ENCODE measurements at places on chromosomes 13 and 19.

DNA sequence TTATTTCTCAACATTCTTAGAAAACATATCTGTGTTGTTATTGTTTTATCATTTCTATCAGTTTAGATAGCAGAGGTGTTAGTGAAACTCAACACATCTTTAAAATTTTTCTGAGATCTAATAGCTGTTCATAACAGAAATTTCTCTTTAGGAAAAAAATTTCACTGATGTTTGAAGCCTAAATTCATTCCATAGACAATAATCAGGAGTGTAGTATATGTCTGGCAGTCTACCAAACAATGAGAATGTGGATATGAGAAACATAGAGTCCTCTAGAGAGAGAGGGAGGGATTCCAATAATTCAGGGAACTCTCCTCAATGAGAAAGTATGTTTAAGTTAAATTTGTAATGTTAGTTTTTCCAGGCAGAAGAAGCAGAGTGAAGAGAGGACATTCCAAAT lies 118.2 kb upstream of the EDNRB start:
- no peak for DNase-seq

DNA sequence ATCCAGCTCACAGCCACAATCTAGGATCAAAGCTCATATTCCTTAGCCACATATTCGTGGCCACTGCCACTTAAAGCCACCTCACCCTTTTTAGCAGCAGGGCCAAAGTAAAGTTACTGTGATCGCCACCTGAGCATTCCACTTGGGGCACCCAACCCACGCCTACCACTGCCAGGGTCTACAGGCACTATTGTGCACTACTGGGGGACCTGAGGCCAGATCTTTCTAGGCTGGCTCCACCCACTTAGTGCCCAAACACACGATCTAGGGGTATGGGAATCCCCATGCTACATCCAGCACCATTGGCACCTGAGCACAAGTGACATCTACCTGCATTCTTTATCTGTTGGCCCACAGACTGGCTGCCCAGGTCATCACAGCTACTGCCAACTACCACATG lies 517.9 kb upstream of the PRR20A start:
- DNase-seq: no peak

DNA sequence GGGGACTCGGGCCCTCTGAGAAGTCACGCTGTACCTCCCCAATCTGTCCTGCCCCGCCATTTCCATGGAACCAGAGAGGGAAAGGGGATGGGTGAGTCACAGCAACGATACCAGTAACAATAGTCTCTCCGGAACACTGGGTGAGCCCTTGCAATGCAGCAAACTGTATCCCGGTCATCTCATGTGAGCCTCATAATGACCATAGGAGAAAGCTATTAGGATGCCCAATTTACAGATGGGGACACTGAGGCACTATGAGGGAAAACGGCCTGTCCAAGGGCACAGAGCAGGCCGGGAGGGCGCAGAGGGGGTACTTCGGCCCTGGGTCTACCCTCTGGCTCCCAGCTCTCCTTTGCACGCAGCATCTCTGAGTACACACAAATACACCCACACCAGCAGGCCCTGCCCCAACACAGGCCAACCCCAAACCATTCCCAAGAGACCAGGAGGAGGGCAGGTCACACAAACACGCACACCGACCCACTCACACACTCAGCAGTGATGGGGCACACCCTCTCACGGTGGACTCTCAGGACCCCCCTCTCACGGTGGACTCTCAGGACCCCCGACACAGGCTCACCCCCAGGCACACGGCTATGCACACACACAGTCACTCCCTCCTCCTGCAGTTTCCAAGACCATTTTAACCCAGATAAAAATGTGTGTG lies 18.2 kb downstream of the LRRC4B start:
- no peak for DNase-seq

DNA sequence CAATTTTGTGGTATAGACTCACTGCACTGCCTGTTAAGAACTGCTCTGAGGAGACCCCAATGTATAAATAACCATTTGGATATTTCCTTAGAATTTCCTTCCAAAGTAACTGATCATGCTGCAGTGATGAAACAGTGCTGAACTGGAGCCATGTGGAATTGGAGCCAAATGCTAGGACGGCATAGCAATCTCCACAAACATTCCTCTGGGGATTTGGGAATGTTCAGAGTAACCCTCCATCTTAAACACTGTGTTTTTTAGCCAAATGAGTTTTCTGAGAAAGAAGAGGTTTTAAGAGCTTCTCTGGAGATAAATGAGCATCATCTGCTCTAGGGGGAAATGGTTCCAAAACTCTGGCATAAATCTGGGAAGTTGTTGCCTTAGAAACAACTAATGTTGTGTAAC lies 98.2 kb downstream of the OLFM4 start:
- no peak for DNase-seq

- DNase-seq: no peak
These were observed 11.3 kb downstream of the ZFR2 start for GRCh38 chr19:3857449-3858003.

- DNase-seq: no peak
These were observed 57.6 kb upstream of the ZNF527 start for GRCh38 chr19:37313335-37313627.

DNA sequence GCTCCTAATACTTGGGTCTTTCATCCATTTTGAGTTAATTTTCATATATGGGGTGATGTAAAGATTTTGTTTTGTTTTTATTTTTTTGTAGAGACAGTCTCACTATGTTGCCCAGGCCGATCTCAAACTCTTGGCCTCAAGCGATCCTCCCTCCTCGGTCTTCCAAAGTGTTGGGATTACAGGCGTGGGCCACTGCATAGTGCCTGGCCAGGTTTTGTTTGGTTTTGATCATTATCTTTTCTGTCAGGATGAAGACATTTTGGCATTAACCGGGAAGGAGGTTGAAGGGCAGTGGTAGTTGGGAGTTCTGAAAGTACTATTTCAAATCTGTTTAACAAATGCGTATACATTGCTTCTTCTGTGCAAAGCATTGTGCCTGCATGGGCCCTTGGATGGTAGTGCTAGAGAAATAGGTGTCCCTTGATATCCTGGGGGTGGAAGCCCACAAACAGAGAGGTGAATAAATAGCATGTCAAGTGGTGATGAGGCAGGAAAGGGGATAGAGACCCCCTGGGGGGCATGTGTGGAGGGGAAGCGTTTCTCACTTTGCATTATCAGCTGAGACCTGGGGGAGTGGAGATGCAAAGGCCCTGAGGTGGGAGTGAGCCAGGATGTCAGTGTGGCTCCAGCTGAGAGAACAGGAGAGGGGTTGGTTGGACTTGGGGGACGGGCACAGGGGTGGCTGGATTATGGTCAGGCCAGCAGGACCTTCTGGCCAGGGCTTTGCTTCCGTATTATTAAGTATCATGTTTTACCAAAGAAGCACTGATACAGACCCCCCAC lies 41.4 kb downstream of the GATAD2A start:
- no peak for DNase-seq
